ENCODE measurements at places on chromosomes 5 and 9.
A peak's percentile ranks its signal among the peaks of the same experiment; 100 is the strongest.

GRCh38 chr5:102737805-102738469 is 17.2 kb upstream of the PAM start:
- no peak for DNase-seq

DNA sequence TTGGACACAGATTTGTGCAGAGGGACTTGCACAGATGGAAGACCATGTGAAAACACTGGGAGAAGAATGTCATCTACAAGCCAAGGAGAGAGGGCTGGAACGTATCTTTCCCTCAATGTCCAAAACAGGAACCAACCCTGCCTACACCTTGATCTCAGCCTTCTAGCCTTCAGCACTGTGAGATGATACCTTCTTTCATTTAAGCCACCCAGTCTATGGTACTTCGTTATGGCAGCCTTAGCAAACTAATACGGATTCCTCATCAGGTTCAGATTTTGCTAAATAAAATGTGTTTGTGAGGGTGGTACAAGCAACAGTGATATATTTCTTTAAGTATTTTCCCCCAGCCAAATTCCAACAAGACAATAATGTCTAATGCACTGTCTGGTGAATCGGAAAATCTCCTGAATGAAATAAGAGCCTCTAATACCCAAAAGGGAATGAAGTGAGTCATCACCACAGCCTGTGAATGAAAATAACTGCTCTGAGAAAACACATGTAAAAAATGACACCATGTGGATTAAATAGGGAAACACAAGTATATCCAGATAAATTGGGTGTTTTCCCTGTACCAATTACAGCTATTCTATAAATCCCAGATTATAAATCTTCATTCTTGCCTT is 182.8 kb upstream of the TARS1 start:
- peak; percentile 21 for DNase-seq

DNA sequence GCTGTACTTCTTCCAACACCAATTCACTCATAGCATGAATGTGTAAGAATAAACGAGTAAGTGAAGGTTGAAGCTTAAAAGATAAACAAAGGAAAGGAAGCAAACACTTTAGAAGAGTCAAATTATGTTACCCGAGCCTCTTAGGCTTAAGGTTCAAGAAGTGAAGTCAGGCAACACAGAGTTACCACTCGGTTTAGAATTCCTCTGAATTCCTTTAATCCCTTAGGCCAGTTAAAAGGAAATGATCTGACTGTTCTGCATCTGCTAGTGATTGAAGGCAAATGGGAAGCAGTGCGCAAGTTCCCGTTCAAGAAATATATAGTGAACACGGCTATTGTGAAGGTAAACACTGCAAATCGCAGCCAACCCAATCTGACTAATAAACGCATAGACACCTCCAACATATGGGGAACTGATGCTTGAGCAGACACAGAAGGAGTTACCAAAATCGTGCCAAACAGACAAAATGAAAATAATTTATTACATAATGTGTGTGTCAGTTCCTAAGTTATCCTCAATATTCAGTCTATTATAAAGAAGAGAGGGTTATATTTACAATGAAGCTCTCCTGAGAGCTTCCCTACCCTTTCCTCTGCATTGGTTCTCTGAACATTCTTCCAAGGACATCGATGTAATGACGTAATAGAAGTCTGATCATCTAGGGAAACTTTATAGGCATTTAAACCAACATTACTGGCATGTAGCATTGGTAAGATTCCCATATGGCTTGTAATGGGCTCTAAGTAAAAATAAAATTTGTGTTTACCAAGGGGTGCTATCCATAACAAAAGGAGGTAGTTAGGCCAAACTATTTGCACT is 837.1 kb upstream of the ZNF608 start:
- no peak for DNase-seq

DNA sequence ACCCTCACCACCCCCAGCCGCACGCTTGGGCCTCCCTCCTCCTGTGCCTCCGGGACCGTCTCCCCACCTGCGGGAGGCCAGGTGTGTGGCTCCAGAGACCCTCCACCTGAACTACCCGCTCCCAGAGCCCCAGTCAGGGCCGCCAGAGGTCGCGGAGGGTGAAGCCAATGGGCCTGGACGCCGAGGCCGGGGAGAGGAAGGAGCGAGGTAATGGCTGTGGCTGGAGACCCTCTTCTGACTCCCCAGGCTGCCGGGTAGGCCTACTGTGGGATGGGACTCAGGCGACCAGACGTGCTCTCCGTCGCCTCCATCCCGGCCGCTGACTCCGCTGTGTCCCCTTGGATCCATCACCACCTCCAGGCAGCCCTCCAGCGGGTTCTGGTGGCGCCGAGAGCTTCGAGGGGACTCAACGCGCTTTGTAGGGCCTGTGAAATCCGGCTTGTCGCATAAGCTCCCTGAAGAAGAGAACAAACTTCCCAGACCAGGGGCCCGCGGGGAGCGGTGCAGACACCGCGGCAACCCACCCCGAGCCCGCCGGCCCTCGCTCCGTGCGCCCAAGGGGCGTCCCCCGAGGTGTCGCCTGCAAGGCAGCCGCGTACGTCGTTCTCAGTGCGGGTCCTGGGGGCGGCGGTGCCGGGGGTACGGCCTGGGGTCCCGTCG is 12.6 kb downstream of the IRX2 start:
- no peak for DNase-seq

GRCh38 chr9:135883410-135884089 is 23.8 kb downstream of the CAMSAP1 start:
- DNase-seq = peak; percentile 27

DNA sequence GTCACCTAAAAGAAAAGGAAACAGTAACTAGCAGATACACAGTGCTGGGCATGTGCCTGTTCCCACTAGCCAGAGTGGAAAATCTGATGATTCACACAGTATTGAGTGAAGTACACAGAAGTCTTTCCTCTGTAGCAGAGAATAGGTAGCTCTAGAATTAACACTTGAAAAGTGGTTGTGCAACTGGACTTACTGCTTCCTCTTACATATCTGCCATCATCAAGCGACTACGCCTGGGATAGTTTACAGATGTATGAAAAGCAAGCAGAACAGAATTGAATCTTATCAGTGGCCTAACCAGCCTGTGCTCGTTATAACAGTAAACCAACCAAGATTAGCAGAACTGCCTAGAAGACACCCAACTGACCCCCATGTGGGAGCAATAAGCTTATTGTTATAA is 130.6 kb downstream of the DTWD2 start:
- DNase-seq = peak; percentile 33

- DNase-seq = no peak
Measured at GRCh38 chr5:127227881-127228280, 62.7 kb upstream of the MEGF10 start.

GRCh38 chr5:140109759-140110645 is 3.9 kb upstream of the PURA start:
- DNase-seq = no peak

- DNase-seq = no peak
Measured at GRCh38 chr5:17070647-17071046, 134.6 kb upstream of the MYO10 start.

DNA sequence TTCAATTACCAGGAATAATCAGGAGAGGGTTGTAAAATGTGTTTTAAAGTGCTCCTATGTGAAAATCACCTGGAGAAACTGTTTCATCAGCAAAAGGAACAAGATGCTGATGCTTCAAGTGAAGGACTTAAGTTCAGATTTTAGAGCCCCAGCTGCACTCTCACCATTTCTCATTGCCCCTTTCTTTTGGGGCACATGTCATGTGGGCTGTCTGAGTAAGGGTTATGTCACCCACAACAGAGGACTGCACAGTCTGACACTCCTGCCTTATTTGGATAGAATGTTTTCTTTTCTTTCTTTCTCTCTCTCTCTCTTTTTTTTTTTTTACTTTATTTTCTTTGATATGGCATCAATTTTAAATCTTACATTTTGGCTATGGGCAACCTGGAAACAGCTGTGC is 204.1 kb upstream of the EFNA5 start:
- no peak for DNase-seq

GRCh38 chr9:112971415-112971814 is 40.6 kb downstream of the ZNF883 start:
- DNase-seq = no peak

GRCh38 chr5:9851458-9851857 is 221.3 kb upstream of the TAS2R1 start:
- no peak for DNase-seq

- DNase-seq = no peak
Measured at GRCh38 chr9:34072410-34072809, 23.7 kb upstream of the UBAP2 start.

GRCh38 chr9:131666774-131667173 is 73.1 kb downstream of the RAPGEF1 start:
- DNase-seq = no peak

GRCh38 chr5:56447656-56448055 is 214.5 kb upstream of the ANKRD55 start:
- no peak for DNase-seq

DNA sequence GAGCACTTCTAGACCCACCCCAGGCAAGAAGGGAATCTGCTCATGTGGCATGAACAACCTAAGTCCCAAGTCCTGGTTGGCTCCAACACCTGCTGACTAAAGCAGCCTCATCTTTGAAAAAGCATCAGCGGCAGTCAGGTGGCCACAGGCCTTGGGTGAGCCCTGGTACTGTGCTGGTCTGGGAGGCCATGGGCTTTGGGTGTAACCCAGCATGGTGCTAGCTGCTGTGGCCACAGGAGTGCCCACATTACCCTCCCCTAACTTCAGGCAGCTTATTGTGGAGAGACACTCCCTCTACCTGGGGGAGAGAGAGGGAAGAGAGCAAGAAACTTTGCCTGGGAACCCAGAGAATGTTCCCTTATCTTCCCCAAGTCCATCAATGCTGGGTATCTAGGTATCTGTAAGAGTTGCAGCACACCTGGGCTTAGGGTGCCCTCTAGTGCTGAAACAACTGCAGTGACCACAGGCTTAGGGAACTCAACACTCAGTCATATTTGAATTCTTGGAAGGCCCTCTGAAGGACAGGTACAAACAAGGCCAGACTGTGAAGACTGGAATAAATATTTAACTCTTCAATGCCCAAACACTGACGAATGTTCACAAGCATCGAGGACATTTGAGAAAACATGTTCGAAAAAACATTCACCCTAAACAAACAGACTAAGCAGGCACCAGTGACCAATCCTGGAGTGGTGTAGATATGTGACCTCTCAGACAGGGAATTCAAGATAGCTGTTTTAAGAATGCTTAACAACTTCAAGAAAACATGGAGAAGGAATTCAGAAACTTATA is 69.9 kb upstream of the OR2K2 start:
- peak; percentile 11 for DNase-seq

DNA sequence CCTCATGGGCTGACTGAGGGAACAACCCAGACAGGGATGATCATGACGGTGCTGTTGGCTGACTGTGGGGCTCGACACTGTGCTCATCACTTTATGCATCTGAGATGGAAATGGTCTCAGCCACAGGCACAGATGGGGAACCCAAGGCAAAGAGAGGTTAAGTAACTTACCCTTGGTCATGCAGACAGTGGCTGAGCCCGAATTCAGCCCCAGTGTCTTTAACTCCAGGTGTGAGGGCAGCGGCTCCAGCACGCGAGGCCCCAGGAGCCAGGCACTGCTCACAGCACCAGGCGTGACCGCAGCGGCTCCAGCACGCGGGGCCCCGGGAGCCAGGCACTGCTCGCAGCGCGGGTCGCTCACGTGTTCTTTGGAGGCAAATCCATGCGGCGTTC is 45.3 kb upstream of the FCN1 start:
- no peak for DNase-seq

- DNase-seq = no peak
Measured at GRCh38 chr5:130436430-130436829, 532.2 kb downstream of the CHSY3 start.

DNA sequence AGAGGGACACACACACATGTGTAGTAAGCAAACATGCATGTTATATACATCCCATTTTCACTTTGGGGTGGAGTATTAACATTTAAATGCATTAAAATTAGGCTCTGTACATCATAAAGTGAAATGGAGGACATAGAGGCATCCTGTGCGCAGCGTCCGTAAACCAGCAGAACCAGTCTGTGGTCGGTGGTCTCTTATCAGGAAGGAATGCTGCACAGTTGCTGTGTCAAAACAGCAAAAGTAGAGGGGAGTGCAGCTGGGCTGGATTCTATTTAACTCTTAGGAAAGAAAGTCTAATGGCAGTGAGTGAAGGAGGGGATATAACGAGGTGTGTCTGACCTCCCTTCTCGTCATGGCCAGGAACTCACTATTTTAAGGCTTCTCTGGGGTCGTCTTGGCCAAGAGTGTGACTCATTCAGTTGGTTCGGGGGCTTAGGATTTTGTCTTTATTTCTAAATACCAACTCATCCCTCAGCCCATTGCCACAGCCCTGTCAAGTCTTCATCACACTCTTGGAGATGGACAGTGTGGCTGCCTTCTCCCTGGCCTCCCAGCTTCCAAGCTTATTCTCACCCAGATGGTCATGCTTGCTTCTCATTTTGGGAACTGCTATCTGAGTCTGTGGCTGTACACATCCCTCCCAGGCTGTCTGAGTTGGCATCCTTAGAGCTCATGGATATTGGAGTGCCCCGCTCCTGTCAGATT is 20.1 kb upstream of the CXCL14 start:
- DNase-seq = no peak

DNA sequence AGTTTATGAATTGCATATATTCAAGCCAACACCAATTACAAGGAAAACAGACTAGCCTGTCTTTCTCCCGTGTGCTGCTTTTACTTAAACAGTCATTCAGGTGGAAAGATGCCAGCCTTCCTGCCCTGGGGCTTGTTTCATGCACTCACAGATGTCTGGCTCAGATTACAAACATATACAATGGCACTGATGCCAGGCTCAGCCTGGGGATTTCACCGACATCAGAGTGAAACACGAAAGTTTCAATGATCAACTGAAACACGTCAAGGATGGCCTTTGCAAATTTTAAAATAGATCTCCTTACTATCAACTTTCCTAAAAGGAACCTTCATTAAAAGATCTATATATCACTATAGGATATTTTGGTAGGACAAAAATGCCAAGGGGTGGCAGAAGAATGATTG is 1576.5 kb downstream of the EFNA5 start:
- no peak for DNase-seq

- DNase-seq = no peak
Measured at GRCh38 chr9:89755821-89756220, 151.0 kb downstream of the GADD45G start.

- no peak for DNase-seq
Measured at GRCh38 chr9:123074628-123075027, 41.2 kb downstream of the GPR21 start.

Measured in suppressor macrophage treated with lipopolysaccharide for 1 hour (primary cell).